ENCODE measurements at places on chromosomes 2 and 18.

DNA sequence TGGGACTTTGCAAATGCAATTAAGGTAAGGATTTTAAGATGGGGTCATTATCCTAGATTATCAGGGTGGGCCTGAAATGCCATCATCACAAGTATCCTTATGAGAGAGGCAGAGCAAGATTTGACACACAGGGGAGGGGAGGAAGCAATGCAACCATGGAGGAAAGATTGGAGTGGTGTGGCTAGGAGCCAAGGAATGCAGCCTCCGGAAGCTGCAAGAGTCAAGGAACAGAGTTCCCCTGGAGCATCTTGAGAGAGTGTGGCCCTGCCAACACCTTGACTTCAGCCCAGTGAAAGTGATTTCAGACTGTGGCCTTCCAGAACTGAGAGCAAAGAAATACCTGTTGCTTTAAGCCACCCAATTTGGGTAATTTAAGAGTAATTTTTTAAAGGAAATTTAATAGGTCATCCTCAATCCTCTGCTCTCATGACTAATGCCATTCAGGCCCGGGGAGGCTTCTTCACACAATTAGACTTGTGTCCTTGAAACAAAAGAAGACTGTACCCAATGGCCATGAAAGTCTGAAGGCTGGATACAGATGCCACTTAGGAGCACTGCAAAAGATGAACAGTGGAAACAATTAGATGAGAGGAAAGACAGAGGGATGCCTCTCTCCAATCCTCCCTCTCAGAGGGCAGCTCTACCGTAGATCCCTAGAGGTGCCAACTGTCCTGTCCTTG lies 250.3 kb upstream of the ID2 start:
- DNase-seq, result no peak

- no peak for DNase-seq
Measured at GRCh38 chr2:174776223-174776622, 12.0 kb upstream of the CHRNA1 start.

DNA sequence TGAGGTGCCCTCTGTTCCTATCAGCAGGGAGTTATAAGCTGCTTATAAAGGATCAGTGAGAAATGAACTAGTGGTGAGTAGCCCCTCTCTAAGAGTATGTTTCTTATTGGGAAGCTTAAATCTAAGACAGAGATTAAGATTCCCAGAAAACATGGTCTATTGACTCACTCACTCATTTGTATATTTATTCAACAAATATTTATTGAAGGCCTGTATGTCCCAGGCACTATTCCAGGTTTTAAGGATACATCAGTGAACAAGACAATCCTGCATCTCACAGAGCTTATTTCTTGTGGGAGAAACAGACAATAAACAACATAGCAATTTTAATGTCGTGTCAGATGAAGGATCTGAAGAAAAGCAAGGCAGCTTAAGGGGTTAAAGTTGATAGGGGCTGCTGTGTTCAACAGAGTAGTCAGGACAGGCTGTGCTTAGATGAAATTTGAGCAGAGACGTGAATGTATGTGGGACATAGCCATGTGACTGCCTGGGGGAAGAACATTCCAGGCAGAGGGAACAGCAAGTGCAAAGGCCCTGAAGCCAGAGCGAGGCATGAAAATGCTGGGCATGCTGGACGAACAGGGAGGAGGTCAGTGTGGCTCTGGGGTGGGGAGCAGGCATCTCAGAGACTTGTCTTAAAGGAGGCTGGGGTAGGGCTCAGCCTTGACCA lies 14.8 kb upstream of the PSD4 start:
- no peak for DNase-seq

DNA sequence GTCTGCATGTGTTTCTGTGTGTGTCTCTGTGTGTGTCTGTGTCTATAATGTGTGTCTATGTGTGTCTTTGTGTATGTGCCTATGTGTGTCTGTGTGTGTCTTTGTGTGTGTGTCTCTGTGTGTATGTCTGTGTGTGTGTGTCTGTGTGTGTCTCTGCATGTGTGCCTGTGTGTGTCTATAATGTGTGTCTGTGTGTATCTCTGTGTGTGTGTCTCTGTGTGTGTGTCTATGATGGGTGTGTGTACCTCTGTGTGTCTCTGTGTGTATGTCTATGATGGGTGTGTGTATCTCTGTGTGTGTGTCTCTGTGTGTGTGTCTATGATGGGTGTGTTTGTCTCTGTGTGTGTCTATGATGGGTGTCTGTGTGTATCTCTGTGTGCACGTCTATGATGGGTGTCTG lies 126.2 kb upstream of the GPC1 start:
- no peak for DNase-seq

- DNase-seq, result no peak
Measured at GRCh38 chr2:99623613-99624012, 133.8 kb upstream of the REV1 start.

- no peak for DNase-seq
Measured at GRCh38 chr18:46336278-46337111, 232.3 kb downstream of the HAUS1 start.

DNA sequence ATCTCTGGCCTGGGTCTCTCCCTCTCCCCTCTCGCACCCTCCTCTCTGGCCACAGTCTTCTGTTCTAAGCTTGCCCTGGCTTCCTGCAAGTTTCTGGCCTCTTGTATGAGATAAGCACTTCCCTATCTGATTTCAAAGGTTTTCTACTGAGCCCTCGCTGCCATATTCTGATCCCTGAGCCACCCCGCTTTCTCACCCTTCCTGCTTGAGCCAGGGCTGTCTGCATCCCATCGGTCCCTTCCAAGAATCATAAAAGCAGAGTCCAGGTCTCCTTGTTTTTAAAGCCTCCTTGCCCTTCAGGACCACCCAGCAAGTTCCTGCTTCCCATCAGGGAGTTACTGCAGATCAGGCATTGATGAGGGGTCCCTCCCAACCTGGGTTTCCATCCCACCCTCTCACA lies 110.2 kb downstream of the PRKCE start:
- DNase-seq, result no peak

DNA sequence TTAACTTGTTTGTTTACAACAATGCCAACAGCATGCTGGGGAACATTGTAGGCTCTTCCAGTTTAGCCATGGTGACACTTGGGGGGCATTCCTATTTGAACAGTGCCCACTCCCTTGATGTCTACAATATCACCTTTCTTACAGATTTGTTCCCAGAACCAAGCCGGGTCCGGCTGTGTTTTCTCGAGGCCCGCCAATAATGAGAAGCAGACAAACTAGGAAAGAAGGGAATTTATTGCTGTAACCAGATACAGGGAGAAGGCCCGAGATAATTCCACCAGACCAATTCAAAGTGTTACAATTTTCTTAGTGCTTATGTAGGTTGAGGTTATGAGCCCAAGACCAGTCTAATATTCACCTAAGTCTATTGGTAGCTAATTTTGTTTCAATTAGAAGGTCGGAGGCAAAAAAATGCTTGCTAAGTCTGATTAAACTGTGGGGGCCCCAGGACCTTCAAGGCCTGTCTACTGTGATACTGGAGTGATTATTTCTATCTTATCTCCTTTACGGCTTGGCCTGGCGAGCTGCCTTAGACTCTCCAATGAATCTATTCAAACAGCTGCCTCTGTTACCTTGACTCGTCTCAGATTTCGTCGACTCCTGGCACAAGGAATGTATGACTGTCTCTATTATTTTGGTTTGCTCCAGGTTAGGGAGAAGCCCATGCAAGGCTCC lies 59.1 kb upstream of the PSME4 start:
- no peak for DNase-seq

Data from T-helper 2 cell (primary cell).